ENCODE measurements at places on chromosomes 11 and 22. TPM values are rescaled to one million over a fixed set of nuclear protein-coding genes. Genes with fewer than 3 reads are reported as not detected.
A peak's percentile ranks its signal among the peaks of the same experiment; 100 is the strongest.

GRCh38 chr11:9573775-9574621 lies 528 bp downstream of the WEE1 start:
- no peaks in the 10 kb centered on the region for H3K36me3 ChIP-seq
- H3K4me3 ChIP-seq = peak overlapping the region; percentile 91
- H3K27me3 ChIP-seq = no peaks in the 10 kb centered on the region
- no peak for DNase-seq
- peak overlapping the region; percentile 96 for H3K27ac ChIP-seq
- peaks cover 12% of the 10 kb centered on the region for H3K4me1 ChIP-seq

DNA sequence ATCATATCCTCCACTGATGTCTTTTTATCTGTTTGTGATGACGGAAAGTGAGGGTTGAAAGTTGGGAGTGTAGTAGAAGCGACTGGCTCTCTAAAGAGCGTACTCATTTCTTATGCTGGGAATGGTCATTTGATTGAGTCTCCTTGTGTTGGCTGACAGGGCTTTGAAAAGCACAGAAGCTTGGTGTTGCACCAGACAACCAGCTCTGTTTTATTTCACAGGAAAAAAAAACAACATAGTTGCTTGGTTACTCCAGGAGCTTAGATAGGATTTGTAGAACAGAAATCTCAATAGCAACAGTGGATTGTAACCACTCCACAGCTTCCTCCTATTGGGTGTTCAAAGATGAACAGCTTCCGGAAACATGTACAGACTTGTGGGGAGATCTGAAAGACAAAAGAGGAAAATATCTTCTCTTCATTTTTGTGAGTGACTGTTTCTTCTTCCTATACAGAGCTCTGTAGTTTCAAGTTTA lies 2.7 kb downstream of the RBM14 start:
- peak overlapping the region; percentile 95 for H3K27ac ChIP-seq
- peak overlapping the region; percentile 92 for H3K4me3 ChIP-seq
- H3K4me1 ChIP-seq = peaks cover 54% of the 10 kb centered on the region
- no peak for DNase-seq

GRCh38 chr11:11580012-11580411 lies 41.8 kb downstream of the GALNT18 start:
- no peak overlapping the region for H3K4me3 ChIP-seq
- no peak for DNase-seq

The CEP126 gene
- 0.61 TPM for total RNA-seq

- DNase-seq = no peak
- H3K36me3 ChIP-seq = no peaks in the 10 kb centered on the region
- no peaks in the 10 kb centered on the region for H3K4me1 ChIP-seq
Observed at GRCh38 chr11:99781074-99781473, 760.3 kb downstream of the CNTN5 start.

- H3K4me1 ChIP-seq = no peaks in the 10 kb centered on the region
- H3K36me3 ChIP-seq = no peaks in the 10 kb centered on the region
- no peak overlapping the region for H3K4me3 ChIP-seq
- H3K27ac ChIP-seq = no peak overlapping the region
Observed at GRCh38 chr11:69377953-69378302, 84.0 kb downstream of the MYEOV start.

GRCh38 chr11:100515087-100515486 lies 172.0 kb upstream of the ARHGAP42 start:
- H3K4me3 ChIP-seq = no peak overlapping the region
- no peaks in the 10 kb centered on the region for H3K36me3 ChIP-seq
- H3K27ac ChIP-seq = no peak overlapping the region
- DNase-seq = no peak

DNA sequence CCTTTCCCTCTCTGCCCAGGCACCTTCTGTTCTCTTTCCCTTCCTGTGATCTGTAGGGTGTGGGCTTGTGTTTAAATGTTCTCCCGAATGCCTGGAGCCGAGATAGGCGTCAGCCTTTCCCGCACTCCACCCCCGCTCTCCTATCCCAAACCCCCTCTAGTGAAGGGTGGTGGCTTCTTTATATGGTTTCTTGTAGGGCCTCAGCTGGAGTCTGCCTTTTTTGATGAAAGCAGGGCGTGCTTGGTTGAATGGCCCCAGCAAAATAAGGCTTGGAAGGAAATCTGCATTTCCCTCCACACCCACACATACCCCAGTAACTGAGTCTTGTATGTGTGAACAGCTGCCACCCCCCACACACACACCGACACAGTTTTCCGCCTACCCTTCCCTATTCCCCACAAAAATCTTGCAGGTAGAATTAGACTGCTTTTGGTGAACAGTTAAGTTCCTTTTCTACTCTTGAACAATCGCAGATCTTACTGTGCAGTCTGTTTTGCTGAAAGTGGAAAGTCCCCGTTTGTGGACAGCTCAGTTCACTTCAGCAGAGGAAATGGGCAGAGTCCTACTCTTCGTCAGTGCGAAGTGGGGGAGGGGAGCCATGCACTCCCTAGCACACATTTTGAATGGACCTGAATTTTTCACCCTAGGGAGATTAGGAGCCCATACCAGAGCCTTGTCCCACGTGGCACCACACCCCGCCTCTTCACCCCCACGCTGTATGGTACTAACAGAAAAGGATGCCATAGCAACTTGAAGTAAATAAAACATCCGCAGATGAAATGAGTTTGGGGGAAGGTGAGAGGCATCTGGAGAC lies 25.5 kb upstream of the GRK2 start:
- no peaks in the 10 kb centered on the region for H3K36me3 ChIP-seq
- H3K4me1 ChIP-seq = peaks cover 43% of the 10 kb centered on the region
- H3K27me3 ChIP-seq = no peaks in the 10 kb centered on the region
- peak overlapping the region; percentile 74 for H3K4me3 ChIP-seq
- peak; percentile 54 for DNase-seq
- H3K27ac ChIP-seq = peak overlapping the region; percentile 89

GRCh38 chr11:13880634-13881033 lies 81.9 kb upstream of the SPON1 start:
- H3K27me3 ChIP-seq = no peaks in the 10 kb centered on the region
- no peak overlapping the region for H3K4me3 ChIP-seq
- H3K27ac ChIP-seq = no peak overlapping the region
- no peak for DNase-seq

Data from gastrocnemius medialis (tissue), 4 donors.